ENCODE measurements at places on chromosomes 11 and 22. TPM values are rescaled to one million over a fixed set of nuclear protein-coding genes. Genes with fewer than 3 reads are reported as not detected.

Gene ACRV1
- total RNA-seq = not detected

Gene MAML2
- 15.9 TPM for total RNA-seq

Gene GPR83
- 0.11 TPM for total RNA-seq

Gene APOA4
- not detected for total RNA-seq

Gene FGF19
- not detected for total RNA-seq

Gene F2
- total RNA-seq = not detected

Gene PGR
- not detected for total RNA-seq

Gene TECTA
- 0.29 TPM for total RNA-seq

Gene SAA2
- not detected for total RNA-seq

Gene BSCL2
- 32.9 TPM for total RNA-seq

Gene MEN1
- total RNA-seq = 47.7 TPM

Gene BID
- 14.1 TPM for total RNA-seq

Gene SEPTIN5
- total RNA-seq = 0.38 TPM

Gene SERPING1
- total RNA-seq = not detected

Gene SEZ6L
- total RNA-seq = not detected

Gene CASP1
- 36.2 TPM for total RNA-seq

Gene HSPB2
- not detected for total RNA-seq

Gene E2F8
- 12.7 TPM for total RNA-seq

Gene SAA4
- not detected for total RNA-seq

Gene PHOX2A
- not detected for total RNA-seq

Gene TEX54
- total RNA-seq = 0.50 TPM

Gene MRPL49
- 117 TPM for total RNA-seq

Gene APOL5
- not detected for total RNA-seq

Gene UCP3
- 2.9 TPM for total RNA-seq

Gene NAV2
- 1.2 TPM for total RNA-seq

Gene UPK3A
- total RNA-seq = not detected

Gene MYRF
- 0.70 TPM for total RNA-seq
